HT-29 (cell line): ENCODE measurements at places on chromosomes 12 and 14. TPM values are rescaled to one million over a fixed set of nuclear protein-coding genes. Genes with fewer than 3 reads are reported as not detected.

DNA sequence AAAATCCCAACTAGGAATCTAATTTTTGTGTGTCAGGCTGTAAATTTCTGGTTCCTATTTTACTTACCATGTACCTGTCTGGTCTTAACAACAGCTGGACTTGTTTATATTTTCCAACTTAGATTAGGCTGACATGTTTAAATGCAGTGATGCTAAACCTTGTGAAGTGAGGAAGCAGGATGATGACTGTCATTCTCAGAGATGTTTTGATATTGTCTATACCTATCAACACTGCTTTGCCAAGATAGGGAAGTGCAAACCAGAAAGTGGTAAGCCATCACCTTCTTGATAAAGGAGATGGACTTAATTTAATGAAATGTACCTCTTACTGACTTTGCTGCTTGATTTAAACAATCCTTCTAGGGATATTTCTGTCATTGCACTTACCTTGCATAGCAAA, 2.1 kb downstream of the BICD1 start:
- no peak for DNase-seq

DNA sequence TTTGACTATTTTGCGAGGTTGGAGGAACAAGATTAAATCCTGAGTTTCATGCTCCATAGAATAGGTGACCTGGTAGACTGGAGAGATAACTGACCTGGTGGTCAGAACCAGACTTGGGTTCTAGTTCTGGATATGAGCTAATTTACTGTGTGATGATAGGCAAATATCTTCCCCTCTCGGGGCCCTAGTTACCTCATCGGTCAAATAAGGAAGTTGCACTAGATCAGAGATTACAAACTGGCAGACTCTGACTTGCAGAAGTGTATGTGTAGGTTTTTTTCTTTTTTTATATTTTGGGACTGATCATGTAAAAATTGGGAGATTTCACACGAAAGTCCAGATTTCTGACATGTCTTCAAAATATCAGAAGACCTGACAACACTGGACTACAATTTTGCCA, 37.0 kb downstream of the RPH3A start:
- no peak for DNase-seq

GRCh38 chr12:14698555-14698954, 2.2 kb upstream of the GUCY2C start:
- no peak for DNase-seq

DNA sequence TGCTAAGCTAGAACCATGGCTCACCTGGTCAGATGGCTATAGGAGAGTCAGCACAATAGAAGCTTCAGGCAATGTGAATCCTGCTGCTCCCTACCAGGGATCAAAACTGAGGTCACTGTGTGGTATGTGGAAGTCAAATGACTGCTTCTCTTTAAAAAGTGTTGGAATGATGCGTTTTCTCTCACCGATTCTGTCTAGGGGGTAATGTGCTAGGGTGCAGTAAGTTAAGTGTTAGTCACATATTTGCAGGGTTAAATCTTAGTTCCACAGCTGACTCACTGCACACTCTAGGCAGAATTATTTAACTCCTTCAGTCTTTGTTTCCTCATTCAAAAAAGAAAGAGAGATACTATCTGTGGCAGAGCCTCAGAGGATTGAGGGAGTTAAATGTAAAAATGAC, 696.6 kb downstream of the DIO2 start:
- no peak for DNase-seq

GRCh38 chr14:68762953-68763764, 29.7 kb downstream of the ZFP36L1 start:
- DNase-seq, result no peak

Gene XRCC3
- total RNA-seq, result 84.5 and 86.3 TPM in 2 replicates

GRCh38 chr12:69309461-69309860, 38.7 kb upstream of the LYZ start:
- DNase-seq, result no peak

GRCh38 chr12:117143008-117143532, 43.9 kb upstream of the TESC start:
- DNase-seq, result peak; percentile 81

GRCh38 chr12:88973998-88974397, 378.3 kb downstream of the DUSP6 start:
- no peak for DNase-seq

DNA sequence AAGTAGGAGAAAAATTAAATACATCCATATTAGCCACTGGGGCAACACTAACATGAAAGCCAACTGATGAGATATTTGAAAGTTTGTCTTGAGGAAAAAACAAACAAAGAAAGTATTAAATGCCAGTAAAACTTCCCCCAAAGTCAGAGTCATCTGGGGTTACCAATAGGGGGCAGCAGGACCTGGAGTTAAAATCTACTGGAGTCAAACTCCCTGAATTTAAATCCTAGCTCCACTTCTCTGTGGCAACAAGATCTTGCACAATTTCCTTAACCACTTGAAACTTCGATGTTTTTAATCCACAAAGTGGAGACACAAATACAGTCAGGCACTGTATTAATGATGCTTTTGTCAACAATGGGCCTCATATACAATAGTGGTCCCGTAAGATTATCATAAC, 14.4 kb downstream of the PLEKHG7 start:
- peak; percentile 16 for DNase-seq

Gene GPR68
- 0.31 TPM in 1 of 2 replicates, not detected in the other for total RNA-seq

DNA sequence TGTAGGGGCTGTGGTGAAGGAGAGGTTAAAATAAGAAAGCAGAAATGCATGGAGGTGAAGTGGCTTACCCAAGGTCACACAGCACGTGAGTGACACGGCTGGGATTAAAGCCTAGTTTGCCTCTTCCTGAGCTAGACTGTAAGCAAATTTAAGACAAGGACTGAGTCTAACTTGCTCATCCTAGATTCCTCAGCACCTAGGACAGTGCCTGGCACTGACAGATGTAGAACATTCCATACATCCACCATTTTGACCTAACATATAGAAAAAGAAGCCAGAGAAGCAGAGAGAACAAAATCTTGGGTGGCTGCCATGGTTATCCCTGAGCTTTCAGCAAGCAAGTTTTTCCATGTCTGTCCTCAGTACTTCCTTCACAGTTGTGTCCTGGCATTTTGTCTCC, 110.5 kb downstream of the PAH start:
- DNase-seq, result no peak

Gene ARL6IP4
- 184 and 228 TPM in 2 replicates for total RNA-seq

Gene ASB2
- total RNA-seq, result 0.05 and 0.16 TPM in 2 replicates

GRCh38 chr12:91483471-91483985, 300.9 kb upstream of the DCN start:
- no peak for DNase-seq
